ENCODE measurements at places on chromosomes 6 and 20.

DNA sequence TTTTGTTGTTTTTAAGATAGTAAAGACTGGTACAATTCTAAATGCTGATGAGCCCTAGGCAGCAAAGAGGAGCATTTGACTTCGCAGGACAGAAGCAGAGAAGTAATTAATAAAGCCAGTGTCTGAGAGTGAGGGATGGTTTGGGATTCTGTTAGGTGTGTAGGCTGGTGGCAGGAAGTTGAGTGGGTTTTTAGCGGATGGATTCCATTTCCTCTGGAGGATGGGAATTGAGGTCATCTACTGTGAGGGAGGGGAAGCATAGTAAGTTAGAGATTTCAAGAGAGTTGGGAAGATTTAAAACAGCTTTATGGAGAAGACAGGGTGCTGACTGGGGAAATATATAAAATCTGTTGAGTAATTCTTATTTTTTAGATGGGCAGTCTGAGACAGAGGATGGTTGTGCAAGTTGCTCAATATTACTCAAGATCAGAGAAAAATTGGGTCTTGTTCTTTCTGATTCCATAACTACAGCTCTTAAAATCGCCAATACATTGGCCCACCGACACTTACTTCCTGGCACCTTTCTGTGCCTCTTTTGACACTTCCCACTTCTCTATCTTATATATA is 48.8 kb downstream of the PRL start:
- no peak for DNase-seq

DNA sequence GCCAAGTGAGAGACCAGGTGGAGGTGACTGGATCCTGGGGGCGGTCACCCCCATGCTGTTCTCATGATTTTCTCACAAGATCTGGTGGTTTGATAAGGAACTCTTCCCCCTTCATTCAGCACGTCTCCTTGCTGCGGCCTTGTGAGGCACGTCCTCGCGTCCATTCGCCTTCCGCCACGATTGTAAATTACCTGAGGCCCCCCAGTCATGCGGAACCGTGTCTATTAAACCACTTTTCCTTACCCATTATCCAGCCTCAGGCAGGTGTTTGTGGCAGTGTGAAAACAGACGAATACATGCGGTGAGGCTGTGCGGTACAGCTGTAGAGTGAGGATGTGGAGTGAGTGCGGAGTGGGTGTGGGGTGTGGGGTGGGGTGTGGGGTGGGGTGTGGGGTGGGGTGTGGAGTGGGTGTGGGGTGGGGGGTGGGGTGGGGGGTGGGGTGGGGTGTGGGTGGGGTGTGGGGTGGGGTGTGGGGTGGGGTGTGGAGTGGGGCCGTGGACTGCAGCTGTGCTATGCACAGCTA is 12.1 kb upstream of the NTSR1 start:
- DNase-seq, result no peak

DNA sequence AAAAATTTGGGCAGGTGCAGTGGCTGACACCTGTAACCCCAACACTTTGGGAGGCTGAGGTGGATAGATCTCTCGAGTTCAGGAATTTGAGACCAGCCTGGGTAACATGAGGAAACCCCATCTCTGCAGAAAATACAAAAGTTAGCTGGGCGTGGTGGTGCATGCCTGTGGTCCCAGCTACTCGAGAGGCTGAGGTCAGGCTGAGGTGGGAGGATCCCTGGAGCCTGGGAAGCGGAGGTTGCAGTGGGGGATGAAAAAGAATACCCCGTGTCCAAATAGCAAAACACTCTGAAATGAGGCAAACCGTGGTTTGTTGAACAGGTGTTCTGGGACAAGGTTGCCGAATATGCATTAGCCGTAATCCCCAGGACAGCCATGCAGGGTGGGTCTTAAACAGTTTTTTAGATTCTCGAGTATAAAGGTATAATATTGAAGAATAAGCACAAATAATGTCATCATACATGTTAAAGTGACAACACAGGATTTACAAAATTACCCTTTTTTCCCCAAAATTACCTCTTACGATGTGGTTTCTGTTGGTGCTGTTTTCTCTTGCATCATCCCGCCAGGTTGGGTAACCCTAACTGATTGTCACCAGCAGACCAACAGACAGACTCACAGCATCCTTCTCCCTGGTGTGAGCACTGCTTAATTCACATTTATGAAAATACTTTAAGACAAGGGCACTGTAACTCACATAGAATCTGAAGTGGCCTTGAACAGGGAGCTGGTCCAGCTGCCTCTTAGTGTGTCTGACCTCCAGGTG is 9.1 kb downstream of the DNAJC5 start:
- no peak for DNase-seq

DNA sequence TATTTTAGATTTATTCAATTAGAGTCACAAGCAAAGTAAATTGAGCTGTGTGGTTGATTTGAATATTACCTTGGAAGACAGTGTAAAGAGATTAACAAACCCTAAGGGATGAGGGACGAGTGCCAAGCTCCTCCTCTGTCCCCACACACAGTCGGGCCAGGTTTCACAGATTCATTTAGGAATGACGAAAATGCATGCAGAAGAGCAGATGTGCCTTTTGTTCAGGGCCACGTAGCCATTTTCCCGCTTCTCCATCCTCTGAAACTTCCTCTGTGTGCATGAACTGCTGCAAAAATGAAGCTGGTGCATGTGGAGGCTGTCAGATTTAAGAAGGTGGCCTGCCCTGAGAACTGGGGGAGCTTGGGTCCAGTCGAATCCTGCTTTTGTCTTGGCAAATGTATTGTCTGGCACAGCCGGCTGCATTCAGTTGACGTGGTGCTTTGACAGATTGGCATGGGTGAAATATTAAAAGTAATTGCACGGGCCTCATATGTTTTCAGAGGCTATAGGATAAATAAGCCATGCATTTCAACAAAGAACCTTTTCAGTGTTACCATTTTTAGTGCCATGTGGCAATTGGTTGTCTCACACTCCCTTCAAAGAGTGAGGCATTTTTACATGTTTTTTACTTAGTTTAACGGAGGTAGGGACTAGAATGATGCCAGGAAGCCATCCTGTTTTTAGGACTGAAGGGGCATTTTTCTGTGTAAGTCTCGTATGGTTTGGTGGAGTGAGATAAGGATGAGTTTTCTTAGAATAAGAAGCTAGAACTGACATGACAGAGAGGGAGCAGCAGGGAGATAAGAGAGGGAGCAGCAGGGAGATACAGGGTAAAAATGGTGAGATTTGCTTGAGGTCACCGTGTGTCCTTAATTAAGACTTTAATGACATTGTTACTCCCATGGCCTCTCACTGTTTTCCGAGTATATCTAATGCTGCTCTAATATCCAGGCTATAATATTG is 361.1 kb downstream of the NRN1 start:
- DNase-seq, result no peak

DNA sequence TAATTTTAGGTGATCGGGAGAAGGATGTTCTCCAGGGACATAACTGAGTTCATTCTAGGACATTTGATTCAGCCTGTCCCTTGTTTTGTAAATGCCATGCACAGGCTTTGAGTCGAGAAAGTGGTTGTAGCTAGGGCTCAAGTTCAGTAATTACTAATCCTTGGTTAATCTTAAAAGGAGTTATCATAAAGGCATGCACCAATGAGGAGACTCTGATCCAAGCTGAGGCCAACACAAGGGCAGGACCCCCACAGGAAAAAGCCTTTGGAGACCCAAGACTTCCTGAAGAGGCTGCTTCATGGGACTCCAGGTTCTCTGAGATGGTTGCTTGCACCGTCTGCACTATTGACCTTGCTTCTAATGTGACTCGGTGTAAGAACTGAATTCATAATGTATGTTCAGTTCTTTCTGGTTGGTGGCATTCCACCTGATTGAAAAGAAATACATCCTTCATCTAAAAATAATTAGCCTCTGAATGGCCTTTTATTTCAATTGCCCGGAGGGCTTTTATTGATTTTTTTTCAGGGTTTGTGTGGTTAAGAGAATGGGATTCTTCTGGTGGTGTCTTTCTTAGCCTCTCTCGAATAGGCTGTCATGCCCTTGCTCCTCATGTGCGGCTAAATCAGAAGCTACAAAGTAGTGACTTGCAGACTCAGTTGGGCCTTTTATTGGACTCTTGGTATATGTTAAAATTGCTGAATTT is 201.7 kb upstream of the PLCB4 start:
- no peak for DNase-seq

GRCh38 chr6:40328986-40329545 is 258.1 kb downstream of the LRFN2 start:
- no peak for DNase-seq

DNA sequence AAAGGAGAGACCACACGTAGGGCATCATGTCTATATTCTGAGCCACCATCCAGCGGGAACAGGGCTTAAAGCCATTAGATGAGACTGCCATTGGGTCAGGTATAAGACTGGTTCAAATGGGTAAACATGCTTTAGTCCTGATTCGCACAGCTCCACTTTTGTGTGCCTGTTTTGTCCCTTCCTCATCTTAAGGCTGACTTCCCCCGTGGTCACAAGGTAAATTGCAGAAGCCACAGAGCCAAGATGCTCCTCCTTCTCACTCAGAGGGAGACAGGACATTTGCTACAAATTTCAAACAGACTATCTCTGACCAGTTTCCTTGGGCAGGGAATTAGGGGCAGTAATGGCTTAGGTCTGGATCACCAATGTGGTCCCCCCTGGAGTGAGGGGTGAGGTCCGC is 11.4 kb upstream of the IFNGR1 start:
- no peak for DNase-seq

- no peak for DNase-seq
Observed at GRCh38 chr20:4064144-4064909, 49.0 kb upstream of the RNF24 start.

DNA sequence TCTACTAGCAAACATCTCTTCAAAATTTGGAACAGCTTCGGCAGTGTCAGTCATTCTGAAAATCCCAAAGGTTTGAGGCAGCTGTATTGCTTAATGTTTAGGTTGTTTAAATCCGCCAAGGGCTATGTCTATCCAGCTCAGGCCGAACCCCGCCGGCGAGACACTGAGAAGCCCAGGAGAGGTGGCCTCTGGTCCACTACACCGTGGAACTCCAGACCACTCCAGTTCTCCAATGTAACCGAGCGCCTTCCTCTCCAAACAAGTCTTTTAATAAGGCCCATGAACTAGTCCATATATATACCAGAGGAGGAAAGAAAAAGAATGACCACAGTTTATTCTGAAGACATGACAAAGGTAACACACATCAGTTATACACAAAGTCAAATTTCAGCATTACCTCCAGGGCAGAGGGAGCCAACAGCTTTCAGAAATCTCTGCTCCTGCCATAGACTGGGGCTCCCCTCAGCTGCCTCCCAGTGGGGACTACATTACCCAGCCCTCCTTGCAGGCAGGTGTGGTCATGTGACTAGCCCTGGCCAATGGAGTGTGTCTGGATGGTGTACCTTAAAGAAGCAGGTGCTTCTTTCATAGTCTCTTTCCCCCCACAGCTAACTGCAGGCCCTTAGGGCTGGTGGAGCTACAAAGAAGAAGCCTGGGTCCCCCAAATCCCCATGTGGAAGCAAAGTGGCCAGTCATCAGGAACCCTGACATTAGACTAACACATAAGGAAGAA is at the start of gene RAMACL:
Gene RAMACL (minus strand): TSS at position 255 of the 733 bp plus-strand sequence. CDS start 201 bp downstream, at position 54.
- DNase-seq, result peak; percentile 22

GRCh38 chr6:134374491-134375219 is 56.7 kb upstream of the SGK1 start:
- DNase-seq, result no peak

DNA sequence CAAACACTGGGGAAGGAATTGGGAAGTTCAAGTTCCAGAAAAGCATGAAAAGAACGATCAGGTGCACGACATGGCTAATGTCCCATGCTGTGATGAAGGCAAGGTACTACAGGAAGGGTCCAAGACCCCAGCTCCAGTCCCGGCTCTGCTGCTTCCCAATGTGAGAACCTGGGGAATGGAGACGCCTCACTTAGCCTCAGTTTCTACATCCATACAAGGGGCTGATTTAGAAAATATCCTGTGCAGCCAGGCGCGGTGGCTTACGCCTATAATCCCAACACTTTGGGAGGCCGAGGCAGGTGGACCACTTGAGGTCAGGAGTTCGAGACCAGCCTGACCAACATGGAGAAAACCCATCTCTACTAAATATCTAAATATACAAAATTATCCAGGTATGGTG is 80.7 kb upstream of the NFATC2 start:
- DNase-seq, result no peak

DNA sequence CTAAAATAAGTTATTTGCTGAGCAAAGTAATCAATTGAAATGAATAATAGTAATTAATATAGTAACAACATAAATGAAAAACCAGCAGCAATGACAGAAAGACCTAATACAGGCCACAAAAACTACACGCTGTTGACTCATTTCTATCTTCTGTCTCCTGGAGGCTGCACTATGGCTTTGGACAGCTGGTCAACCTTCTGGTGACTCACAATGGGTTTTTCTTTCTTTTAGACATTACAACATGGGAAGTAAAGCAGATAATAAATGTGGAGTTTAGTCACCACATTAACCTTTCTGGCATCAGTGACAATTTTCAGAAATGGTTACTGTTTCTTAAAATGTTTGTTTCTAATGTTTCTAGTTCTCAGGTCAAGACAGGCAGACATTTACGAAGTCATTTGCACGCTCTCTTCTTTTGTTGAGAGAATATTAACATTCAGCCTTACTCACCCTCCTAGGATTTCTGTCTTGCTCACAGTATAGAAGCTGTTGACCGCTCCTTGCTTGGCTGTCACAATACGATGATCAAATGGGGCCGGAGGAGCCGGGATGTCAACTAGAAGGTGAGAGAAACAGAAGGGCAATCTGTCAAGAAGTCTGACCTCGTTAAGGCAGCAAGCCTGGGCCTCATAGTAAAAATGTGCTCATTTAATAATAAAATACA is 62.2 kb downstream of the MYLK4 start:
- no peak for DNase-seq

- DNase-seq, result peak; percentile 47
Observed at GRCh38 chr20:51542571-51543421, at the start of gene NFATC2. Gene NFATC2 (minus strand): TSS chr20:51542719. CDS start chr20:51542499, 220 bp downstream.

- DNase-seq, result no peak
Observed at GRCh38 chr6:41074692-41075436, 2.1 kb downstream of the NFYA start.

DNA sequence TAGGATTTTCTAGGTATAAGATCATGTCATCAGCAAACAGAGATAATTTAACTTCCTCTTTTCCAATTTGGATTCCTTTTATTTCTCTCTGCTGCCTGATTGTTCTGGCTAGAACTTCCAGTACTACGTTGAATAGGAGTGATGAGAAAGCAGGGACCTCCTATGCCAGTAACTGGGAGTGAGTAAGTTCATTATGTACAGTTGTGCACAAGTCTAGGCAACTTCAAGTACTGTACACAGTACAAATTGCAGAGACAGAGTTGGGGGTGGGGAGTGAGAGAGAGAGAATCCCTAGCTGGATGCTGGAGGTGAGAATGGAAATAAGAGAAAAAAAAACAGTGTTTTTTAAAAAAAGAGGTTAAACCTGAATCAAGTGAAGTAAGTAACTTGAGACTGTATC is 210.2 kb downstream of the MMUT start:
- DNase-seq, result no peak

DNA sequence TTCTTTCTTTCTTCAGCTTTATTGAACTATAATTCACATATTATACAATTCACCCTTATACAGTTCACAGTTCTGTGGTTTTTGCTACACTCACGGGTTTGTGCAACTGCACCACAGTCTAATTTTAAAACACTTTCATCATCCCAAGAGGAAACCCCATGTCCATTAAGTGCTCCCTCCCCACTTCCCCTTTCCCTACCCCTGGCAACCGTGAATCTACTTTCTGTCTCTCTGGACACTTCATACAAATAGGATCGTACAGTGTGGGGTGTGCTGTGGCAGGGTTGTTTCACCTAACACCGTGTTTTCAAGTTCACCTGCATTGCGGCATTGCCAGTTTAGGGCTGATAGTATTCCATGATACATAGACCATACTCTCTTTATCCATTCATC is 118.8 kb downstream of the PHACTR3 start:
- DNase-seq, result no peak

All from activated T-helper 1 cell treated with anti-CD3 and anti-CD28 coated beads, Interleukin-12 subunit alpha, Interleukin-12 subunit beta, Interleukin-2, Interleukin-4 antibody, amounts not matched to agents 30 ng/mL and 10 ng/mL and 1 ng/mL, durations not matched to agents 14 hours and 24 hours and 36 hours (primary cell).